Hindlimb muscle (tissue), 1 donor: ENCODE measurements at places on chromosomes 6 and 20. TPM values are rescaled to one million over a fixed set of nuclear protein-coding genes. Genes with fewer than 3 reads are reported as not detected.

GSTA3 gene
- polyA plus RNA-seq = not detected

C6orf52 gene
- 1.5 TPM for polyA plus RNA-seq

DCBLD1 gene
- 8.4 TPM for polyA plus RNA-seq

PTGIS gene
- polyA plus RNA-seq = 28.0 TPM

CFB gene
- 1.7 TPM for polyA plus RNA-seq

TBP gene
- polyA plus RNA-seq = 16.4 TPM
